Lower lobe of right lung (tissue), 2 donors: ENCODE measurements at places on chromosomes 7 and 10. TPM values are rescaled to one million over a fixed set of nuclear protein-coding genes. Genes with fewer than 3 reads are reported as not detected.

DNA sequence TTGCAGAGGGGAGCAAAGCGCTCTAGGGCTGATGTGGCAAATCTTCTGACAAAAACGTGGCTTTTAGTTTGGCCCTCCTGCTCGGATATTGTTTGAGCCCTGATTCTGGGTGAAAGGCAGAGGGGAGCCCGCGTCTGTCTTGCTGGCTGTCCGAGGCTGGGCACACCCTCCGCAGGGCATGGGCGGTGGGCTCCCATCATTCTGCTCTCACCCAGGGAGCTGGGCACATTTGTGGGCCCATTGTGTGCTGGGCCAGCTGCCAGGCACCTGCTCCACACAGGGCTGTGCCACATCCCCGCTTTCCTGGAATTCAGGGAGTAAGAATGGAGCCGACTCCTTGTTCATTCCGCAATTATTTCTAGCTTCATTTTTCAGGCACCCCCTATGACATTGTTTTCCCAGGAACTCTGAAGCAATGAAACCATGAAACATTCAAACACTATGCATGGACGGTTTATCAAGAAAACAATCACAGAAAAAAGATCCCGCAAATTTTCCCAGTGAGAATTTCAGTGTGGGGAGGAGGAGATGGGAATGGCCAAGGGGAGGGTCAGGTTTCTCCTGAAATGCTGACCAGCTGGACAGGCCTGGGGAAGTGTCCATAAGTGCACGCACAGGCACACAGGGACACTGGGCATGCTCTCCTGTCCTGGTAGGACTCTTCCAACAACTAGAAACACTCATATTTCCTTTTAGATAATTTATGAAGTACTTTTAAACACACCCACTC lies 341.1 kb downstream of the CXCL12 start:
- no peaks in the 10 kb centered on the region for H3K27me3 ChIP-seq
- no peak overlapping the region for H3K27ac ChIP-seq
- DNase-seq, result no peak
- H3K36me3 ChIP-seq, result no peaks in the 10 kb centered on the region
- H3K4me3 ChIP-seq, result no peak overlapping the region
- H3K4me1 ChIP-seq, result peaks cover 17% of the 10 kb centered on the region

DNA sequence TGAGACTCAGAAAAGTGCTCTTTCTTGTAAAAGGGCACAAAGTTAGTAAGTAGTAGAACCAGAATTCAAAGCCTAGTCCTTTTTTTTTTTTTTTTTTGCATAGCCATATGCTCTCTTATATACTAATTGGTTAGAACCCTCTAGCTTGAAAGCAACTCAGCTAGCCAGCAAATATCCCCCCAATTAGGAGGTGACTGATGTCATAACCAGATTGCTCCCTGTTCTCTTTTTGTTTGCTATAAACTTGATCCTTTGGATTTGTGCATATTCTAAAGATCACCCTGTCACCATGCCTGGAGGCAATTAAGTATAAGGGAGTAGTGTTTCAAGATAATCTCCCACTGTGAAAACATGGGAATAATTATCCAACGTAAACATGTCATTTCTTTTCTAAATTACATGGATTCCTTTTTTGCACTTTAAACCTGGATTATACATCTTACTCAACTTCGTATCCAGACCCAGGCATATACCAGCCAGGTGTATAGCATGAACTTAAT lies 963.4 kb downstream of the CNTNAP2 start:
- no peak for DNase-seq
- H3K4me3 ChIP-seq, result no peak overlapping the region
- no peaks in the 10 kb centered on the region for H3K4me1 ChIP-seq
- H3K27me3 ChIP-seq, result no peaks in the 10 kb centered on the region
- no peak overlapping the region for H3K27ac ChIP-seq

DNA sequence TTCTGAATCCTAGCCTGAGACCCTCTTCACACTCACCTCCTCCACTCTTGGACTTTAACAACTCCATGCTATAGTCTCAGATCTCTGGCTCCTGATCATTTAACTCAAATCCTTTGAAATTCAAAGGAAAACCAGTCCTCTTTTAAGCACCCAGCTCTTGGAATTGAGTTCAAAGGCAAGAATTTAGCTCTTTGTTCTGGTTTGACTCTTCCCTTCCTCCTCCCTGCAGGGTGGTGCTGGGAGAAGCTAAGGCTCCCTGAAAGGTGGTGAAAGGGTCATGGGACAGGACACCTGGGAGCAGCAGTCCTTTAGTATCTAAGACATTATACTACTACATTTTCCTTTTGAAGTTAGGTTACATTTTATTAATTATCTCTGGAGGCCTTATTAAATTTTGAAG lies 259.4 kb downstream of the CCSER2 start:
- no peaks in the 10 kb centered on the region for H3K36me3 ChIP-seq
- H3K27me3 ChIP-seq, result no peaks in the 10 kb centered on the region
- no peak overlapping the region for H3K4me3 ChIP-seq
- H3K27ac ChIP-seq, result no peak overlapping the region

GRCh38 chr10:89151857-89152256 lies 55.3 kb downstream of the CH25H start:
- no peak overlapping the region for H3K27ac ChIP-seq
- no peak for DNase-seq
- no peaks in the 10 kb centered on the region for H3K27me3 ChIP-seq
- H3K36me3 ChIP-seq, result no peaks in the 10 kb centered on the region
- H3K4me1 ChIP-seq, result no peaks in the 10 kb centered on the region
- H3K4me3 ChIP-seq, result no peak overlapping the region

- H3K27ac ChIP-seq, result no peak overlapping the region
- no peak overlapping the region for H3K4me3 ChIP-seq
- H3K36me3 ChIP-seq, result no peaks in the 10 kb centered on the region
- no peak for DNase-seq
- no peaks in the 10 kb centered on the region for H3K27me3 ChIP-seq
- no peaks in the 10 kb centered on the region for H3K4me1 ChIP-seq
Observed at GRCh38 chr7:104412911-104413310, 84.5 kb downstream of the LHFPL3 start.

DNA sequence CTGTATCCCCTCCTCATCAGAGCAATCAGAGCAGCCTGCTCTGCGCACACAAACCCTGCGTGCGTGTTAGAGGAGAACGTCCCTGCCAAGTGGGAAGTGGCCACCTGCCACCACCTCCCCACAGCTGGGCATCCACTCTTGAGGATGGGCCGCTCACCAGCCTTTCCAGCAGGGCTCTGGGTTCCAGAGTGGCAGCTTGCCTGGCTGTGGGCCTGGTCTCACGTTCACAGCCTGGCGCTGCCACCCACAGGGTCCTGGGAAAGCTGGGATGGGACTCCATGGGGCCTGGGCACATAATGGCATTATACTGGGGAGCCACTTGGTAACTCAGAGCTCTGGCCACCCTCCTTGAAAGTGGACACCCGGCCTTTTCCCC lies 151.1 kb upstream of the PPP2R2D start:
- no peak for DNase-seq
- H3K4me1 ChIP-seq, result no peaks in the 10 kb centered on the region
- no peak overlapping the region for H3K4me3 ChIP-seq
- no peaks in the 10 kb centered on the region for H3K36me3 ChIP-seq
- peaks cover 27% of the 10 kb centered on the region for H3K27me3 ChIP-seq

- DNase-seq, result no peak
- no peaks in the 10 kb centered on the region for H3K4me1 ChIP-seq
- no peaks in the 10 kb centered on the region for H3K36me3 ChIP-seq
- H3K27ac ChIP-seq, result no peak overlapping the region
- H3K27me3 ChIP-seq, result no peaks in the 10 kb centered on the region
Observed at GRCh38 chr10:106086391-106086790, 1078.1 kb downstream of the SORCS1 start.

DNA sequence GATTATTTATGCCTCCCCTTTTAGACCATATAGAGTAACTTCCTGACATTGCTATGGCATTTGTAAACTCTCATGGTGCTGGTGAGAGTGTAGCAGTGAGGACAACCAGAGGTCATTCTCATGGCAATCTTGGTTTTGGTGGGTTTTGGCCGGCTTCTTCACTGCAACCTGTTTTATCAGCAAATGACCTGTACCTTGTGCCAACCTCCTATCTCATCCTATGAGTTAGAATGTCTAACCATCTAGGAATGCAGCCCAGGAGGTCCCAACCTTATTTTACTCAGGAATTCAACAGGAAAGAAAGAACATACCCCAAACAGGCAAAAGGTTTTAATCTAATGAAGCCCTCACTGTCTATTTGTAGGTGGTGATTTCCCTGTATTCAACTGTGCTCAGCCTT lies 205.4 kb upstream of the YAE1 start:
- H3K4me3 ChIP-seq, result no peak overlapping the region
- no peak for DNase-seq
- no peak overlapping the region for H3K27ac ChIP-seq
- H3K4me1 ChIP-seq, result no peaks in the 10 kb centered on the region
- no peaks in the 10 kb centered on the region for H3K27me3 ChIP-seq

- DNase-seq, result no peak
- H3K27me3 ChIP-seq, result no peaks in the 10 kb centered on the region
- H3K4me3 ChIP-seq, result no peak overlapping the region
- H3K27ac ChIP-seq, result no peak overlapping the region
- peaks cover 15% of the 10 kb centered on the region for H3K36me3 ChIP-seq
Observed at GRCh38 chr10:24622781-24623301, 100.8 kb downstream of the ARHGAP21 start.

DNA sequence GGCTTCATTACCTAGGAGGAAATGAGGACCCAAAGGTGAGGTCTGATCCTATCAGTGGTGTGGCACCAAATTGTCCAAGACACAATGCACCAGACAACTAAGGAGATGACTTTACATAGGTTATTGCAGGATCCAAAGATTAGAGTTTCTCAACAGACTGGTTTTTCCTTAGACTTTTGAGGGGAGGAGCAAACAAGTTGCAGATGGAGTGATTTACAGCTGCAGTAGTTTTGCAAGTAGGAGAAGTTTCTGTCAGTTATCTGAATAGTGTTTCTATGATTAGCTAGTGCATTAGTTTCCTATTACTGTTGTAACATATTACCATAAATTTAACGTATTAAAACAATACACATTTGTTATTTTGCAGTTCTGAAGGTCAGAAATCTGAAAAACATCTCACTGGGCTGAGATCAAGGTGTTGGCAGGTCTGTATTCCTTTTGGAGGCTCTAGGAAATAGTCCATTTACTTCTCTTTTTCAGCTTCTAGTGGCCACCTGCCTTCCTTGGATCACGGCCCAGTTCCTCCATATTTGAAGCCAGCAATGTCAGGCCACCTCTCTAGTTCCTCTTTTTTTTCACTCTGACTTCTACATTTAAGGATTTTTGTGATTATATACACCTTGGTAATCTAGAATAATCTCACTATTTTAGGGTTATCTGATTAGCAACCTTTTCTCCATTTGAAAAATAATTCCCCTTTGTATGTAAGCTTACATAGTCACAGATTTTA lies 994.9 kb downstream of the REEP3 start:
- H3K36me3 ChIP-seq, result no peaks in the 10 kb centered on the region
- no peak for DNase-seq
- no peak overlapping the region for H3K4me3 ChIP-seq
- no peaks in the 10 kb centered on the region for H3K4me1 ChIP-seq
- no peak overlapping the region for H3K27ac ChIP-seq

DNA sequence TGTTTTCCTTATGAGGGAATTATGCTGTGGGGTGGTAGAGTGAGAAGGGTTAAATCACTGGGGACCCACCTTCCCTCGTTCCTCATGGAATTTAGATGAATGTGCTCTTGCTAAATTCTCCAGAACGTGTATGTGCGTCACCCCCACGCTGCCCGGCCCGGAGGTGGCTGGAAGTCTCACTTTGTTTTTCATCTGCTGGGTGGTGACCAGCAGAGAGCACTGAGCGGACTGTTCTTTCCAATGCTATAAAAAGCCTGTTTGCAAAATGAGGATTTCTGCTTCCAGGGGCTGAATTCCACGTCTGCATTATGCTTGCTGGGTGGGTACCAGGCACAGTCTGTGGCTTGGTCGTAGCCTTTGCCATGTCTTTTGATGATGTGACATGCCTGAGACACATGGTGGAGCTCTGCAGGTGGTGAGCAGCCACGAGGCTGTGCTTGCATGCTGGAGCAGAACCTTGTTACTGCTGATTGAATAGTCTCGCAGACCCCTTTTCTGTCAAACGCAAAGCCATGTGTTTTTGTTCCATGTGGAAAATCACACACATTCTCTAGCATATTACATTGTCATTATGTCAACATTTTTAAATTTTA lies 31.9 kb upstream of the INSYN2A start:
- no peak for DNase-seq
- no peaks in the 10 kb centered on the region for H3K36me3 ChIP-seq
- H3K4me3 ChIP-seq, result no peak overlapping the region
- no peaks in the 10 kb centered on the region for H3K4me1 ChIP-seq

GRCh38 chr10:6416892-6417512 lies 163.1 kb downstream of the PRKCQ start:
- H3K27ac ChIP-seq, result no peak overlapping the region
- no peaks in the 10 kb centered on the region for H3K4me1 ChIP-seq
- H3K4me3 ChIP-seq, result no peak overlapping the region
- H3K36me3 ChIP-seq, result no peaks in the 10 kb centered on the region

- no peak overlapping the region for H3K27ac ChIP-seq
- no peaks in the 10 kb centered on the region for H3K27me3 ChIP-seq
- no peak overlapping the region for H3K4me3 ChIP-seq
Observed at GRCh38 chr10:73623056-73623455, 18.2 kb downstream of the MYOZ1 start.

DNA sequence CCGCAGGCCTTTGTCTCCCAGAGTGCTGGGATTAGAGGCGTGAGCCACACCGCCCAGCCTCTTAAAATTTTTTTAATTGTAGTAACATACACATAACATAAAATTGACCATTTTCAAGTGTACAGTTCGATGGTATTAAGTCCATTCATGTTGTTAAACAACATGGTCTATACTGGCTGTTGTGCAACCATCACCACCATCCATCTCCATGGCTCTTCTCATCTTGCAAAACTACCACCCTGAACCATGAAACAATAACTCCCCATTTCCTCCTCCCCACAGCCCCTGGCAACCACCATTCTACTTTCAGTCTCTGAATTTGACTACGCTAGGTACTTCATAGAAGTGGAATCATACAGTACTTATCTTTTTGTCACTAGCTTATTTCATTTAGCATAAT lies 7.9 kb upstream of the ZFYVE27 start:
- no peak for DNase-seq
- no peak overlapping the region for H3K4me3 ChIP-seq
- H3K27me3 ChIP-seq, result no peaks in the 10 kb centered on the region
- H3K27ac ChIP-seq, result no peak overlapping the region

GRCh38 chr10:72682638-72683037 lies 9.3 kb upstream of the MCU start:
- H3K36me3 ChIP-seq, result no peaks in the 10 kb centered on the region
- no peak overlapping the region for H3K27ac ChIP-seq
- no peaks in the 10 kb centered on the region for H3K27me3 ChIP-seq
- DNase-seq, result no peak

GRCh38 chr10:102796407-102797176 lies 40.6 kb downstream of the CYP17A1 start:
- peaks cover 90% of the 10 kb centered on the region for H3K4me1 ChIP-seq
- peak overlapping the region; percentile 75 for H3K27ac ChIP-seq
- peaks cover 36% of the 10 kb centered on the region for H3K36me3 ChIP-seq
- H3K27me3 ChIP-seq, result no peaks in the 10 kb centered on the region

FAM241B gene
- total RNA-seq, result 5.0 TPM

NUDT13 gene
- 2.8 TPM for total RNA-seq

DLG5 gene
- total RNA-seq, result 18.7 TPM

TMEM26 gene
- total RNA-seq, result 1.1 TPM

ADCYAP1R1 gene
- 2.9 TPM for total RNA-seq

SPACDR gene
- total RNA-seq, result 1.7 TPM

OGDH gene
- total RNA-seq, result 132 TPM

CDNF gene
- total RNA-seq, result 1.3 TPM

VIPR2 gene
- 0.80 TPM for total RNA-seq
